ENCODE measurements at places on chromosomes 13 and 19. TPM values are rescaled to one million over a fixed set of nuclear protein-coding genes. Genes with fewer than 3 reads are reported as not detected.

NOVA2 gene
- total RNA-seq = 17.5 TPM

SLC17A7 gene
- total RNA-seq = 3.8 TPM

DIRAS1 gene
- total RNA-seq = 19.1 TPM

R3HDM4 gene
- total RNA-seq = 19.0 TPM

CABP5 gene
- not detected for total RNA-seq

C2CD4C gene
- total RNA-seq = 7.5 TPM

ACP5 gene
- total RNA-seq = 0.91 TPM

- DNase-seq = peak; percentile 36
These were observed 110.3 kb downstream of the NHLRC3 start for GRCh38 chr13:39148513-39148961.

GRCh38 chr19:33810821-33811220, 14.2 kb downstream of the KCTD15 start:
- DNase-seq = no peak

- no peak for DNase-seq
These were observed 264.6 kb downstream of the NHLRC3 start for GRCh38 chr13:39302820-39303219.

DNA sequence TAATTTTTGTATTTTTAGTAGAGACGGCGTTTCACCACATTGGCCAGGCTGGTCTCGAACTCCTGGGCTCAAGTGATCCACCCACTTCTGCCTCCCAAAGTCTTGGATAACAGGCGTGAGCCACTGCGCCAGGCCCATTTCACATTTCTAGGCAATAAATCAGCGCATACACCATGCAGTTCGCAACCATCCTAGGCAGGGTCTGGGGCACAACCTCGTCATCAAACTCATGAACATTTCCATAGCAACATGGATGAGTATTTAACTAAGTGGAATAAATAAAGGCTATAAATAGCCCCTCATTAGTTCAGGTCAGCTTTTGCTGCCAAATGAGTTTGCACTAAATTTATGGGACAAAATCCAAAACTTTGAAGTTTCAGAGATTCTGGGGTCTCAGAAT, 8.2 kb downstream of the MEIS3 start:
- DNase-seq = no peak

- DNase-seq = no peak
These were observed 58.0 kb downstream of the USPL1 start for GRCh38 chr13:30675717-30676116.

DNA sequence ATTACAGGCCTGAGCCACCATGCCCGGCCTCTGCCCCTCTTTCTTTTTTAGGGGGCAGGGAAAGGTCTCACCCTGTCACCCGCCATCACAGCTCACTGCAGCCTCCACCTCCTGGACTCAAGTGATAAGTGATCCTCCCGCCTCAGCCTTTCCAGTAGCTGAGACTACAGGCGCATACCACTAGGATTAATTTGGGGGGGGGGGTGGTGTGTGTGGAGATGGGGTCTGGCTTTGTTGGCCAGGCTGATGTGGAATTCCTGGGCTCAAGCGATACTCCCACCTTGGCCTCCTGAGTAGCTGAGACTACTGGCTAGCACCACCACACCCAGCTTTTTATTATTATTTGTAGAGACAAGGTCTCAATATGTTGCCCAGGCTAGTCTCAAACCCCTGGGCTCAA, 4.2 kb downstream of the APOE start:
- DNase-seq = no peak

DNA sequence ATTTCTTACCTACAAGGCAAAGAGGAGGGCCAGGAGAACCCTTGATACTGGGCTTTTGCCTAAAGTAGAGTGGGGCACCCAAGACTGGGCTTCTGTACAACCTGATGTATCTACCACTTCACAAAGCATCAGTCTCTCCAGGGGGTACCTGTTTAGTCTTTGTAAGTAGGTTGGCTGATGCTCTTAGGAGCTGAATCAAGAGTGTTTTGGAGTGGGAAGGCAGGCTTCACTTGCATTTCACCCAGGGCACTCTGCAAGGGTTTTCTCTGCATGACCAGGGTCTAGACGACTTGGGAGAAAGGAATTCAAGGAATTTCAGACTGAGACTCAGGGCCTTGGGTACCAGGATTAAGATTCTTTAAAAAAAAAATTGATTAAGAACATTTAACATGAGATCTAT, 361.5 kb downstream of the RFC3 start:
- no peak for DNase-seq

DNA sequence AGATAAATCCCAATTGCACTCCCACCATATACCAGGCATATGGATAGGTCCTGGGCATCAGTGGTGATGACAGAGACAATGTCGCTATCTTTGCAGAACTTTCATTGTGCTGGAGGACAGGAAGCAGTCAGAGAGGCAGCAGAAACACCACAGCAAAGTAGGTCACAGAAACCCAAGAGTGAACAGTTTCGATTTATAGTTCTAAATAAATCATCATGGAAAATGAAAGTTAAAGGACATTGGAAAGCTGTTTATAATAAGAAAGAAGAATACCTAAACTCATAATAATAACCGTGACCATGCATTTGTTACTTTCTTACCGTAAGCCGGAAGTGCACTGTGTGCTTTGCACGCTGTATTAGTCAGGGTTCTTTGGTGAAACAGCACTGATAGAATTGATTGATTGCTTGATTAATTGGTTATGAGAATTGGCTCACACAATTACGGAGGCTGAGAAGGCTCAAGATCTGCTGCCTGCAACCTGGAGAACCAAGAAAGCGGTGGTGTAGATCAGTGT, 38.9 kb downstream of the ALOX5AP start:
- no peak for DNase-seq

DNA sequence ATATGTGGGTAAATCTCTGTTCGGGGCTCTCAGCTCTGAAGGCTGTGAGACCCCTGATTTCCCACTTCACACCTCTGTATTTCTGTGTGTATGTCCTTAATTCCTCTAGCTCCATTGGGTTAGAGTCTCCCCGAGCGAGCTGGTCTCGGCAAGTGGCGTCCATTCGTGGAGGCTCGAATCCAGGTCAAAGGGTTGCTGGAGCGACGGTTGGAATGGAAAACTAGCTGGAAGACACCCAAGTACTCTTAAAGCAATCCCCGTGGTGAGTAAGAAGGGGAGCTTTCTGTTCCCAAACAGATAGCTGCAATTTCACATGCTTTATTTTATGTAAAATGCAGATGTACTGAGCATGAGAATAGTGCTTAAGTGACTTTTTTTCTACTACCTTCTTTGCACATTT, 277.5 kb upstream of the SGCG start:
- DNase-seq = no peak

GRCh38 chr13:92896842-92897241, 329.8 kb upstream of the GPC6 start:
- DNase-seq = no peak

DNA sequence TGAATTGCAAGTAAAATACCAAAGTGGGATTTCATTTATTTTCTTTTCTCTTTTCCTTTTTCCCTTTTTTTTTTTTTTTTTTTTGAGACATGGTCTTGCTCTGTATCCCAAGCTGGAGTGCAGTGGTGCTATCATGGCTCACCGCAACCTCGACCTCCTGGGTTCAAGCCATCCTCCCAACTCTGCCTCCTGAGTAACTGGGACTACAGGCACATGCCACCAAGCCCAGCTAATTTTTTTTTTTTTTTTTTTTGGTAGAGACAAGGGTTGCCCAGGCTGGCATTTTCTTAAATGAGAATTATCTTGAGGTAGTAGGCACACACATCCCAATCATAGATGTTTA, 68.5 kb upstream of the GPR183 start:
- no peak for DNase-seq

DNA sequence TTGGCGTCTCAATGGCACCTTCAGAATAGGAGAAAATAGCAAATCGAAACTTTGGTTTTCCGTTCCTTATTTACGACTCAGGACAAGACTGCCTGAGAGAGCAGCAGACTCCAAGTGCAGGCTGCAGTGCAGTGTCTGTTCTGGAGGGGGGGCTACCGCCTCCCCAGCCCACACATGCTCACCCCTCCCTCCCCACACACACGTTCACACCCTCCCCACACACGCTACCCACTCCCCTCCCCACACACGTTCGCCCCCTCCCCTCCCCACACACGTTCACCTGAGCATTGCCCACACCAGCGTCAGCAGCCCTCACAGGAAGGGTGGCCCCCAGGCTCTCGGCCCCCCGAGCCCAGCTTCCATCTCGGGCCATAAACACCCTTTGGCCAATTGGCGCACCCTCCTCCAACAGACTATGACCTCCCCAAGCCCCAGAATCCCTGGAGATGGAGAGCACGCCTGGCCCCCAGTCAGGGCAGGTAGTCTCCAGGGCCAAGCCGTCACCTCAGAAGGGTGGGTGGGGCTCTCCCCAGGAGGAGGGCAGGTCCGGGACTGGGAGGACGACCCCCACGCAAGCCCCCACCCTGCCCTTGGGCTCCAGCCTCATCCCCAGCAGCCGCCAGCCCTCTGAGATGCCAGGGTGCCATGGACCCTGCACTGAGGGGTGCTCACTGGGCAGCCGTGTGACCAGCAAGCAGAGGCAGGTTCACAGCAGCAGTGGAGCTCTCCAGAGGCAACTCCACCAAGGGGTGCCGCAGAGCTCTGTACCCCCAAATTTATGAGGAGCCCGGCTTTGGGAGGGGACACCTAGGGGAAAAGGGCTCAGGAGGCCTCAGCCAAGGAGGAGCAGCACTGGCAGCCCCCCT, 27.5 kb downstream of the RASA3 start:
- no peak for DNase-seq

GRCh38 chr19:40147338-40147692, 43.9 kb upstream of the MAP3K10 start:
- DNase-seq = no peak

DNA sequence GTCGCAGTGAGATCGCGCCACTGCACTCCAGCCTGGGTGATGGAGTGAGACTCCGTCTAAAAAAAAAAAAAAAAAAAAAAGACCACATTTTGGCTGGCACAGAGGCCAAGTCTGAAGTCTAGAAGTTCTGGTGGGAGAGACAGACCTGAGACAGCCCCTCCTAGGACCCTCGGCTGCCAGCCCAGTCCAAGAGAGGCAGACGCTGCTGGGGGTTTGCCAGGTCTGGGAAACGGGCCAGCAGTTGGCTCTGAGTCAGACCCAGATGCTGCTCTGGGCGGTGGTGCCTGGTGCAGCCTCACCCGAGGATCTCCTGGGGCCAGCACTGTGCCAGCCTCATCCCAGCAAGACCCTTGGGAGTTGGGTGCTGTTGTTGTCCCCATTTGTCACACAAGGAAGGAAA, 5.8 kb downstream of the FCHO1 start:
- peak; percentile 58 for DNase-seq

DNA sequence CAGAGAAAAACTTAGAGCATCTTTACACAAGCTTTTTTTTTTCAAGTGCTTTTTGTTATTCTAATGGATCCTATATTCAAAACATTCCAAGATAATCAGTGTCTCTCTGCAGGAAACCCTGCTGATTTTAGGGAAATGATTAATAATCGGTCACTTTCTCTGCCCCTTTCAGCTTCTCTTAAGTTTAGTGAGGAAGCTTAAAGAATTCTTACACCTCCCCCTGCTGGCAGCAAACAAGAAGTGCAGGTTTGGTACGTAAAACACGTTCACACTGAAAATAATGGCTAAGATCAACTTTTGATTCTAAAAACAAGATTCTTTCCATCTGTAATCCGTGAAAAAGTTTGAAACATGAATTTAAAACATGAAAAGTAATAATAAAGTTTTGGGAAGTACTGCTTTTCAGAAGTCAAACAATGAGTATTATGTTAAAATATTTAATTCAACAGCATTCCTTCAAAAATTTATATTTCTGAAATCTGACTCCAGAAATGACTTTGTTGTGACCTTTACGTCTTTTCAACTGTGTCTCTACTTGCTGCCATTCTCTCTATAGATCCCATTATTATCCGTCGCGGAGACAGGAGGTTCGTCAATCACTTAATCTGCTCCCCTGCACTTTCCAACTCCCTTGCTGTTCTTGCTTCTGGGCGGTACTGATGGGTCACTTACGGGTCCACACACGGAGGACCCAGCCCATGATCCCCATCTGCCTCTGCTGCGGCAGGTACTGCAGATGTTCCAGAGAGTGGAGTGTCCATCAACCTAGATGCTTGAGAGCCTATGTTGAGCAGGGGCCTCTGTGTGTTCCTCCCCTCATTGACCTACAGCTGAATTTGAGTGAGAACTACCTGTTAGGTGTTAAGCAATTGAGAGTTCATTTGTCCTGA, 203.1 kb upstream of the EDNRB start:
- DNase-seq = peak; percentile 34

DNA sequence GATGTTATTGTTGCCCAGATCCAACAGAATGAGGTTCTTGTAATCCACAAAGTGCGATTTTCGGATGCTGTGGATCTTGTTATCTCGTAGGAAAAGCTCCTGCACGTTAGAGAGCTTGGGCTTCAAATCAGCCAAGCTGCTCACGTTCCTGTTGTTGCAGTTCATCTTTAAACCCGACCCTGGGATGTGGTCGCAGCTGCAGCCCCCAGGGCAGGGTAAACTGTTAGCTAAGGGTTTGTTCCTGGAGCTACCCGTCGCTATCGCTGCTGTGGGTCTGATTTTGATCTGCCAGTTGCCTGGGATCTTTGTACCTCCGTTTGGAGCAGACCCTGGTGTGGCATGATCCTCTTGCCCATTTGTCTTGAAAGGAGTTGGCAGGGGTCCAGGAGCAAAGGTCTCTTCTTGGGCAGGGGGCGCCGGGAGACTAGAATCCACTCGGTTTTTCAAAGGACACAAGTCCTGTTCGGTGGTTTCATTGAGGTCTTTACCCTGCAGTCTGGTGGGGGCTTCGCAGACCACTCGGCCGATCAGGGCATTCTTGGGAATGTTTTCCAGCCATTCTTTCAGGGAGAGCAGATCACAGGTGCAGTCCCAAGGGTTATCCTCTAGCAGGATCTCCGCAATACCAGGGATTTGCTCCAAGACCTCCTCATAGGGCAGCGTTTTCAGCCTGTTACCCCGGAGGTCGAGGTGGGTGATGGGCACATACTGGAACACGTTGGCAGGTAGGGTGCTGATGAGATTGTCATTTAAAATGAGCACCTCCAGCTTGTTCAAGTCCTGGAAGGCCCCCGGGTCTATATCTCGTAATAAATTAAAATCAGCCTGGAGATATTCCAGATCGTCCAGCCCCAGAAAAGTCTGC, 1.8 kb downstream of the SLITRK1 start:
- no peak for DNase-seq

GRCh38 chr13:110155072-110155471, 151.9 kb downstream of the COL4A1 start:
- DNase-seq = no peak

All from cerebellum (tissue), 4 donors.